ENCODE measurements at places on chromosomes 13 and 19.

DNA sequence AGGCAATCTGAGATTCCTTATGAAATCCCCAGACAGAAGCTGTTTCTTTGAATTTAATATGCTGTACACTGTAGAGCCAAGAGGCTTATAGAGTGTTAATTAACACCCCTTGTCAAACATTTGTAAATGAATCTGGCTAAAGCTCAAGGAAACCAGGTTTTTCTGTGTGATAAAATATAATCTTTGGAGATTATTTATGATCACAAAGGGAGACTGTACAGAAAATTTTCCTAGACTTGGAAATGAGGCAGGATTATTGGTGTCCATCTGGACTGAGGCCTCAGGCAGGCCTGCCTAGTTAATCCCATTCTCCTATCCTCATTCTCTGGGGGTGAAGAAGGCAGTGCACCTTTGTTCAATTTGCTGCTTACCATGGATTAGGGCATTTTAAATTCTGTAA is 17.8 kb downstream of the KL start:
- DNase-seq: no peak

DNA sequence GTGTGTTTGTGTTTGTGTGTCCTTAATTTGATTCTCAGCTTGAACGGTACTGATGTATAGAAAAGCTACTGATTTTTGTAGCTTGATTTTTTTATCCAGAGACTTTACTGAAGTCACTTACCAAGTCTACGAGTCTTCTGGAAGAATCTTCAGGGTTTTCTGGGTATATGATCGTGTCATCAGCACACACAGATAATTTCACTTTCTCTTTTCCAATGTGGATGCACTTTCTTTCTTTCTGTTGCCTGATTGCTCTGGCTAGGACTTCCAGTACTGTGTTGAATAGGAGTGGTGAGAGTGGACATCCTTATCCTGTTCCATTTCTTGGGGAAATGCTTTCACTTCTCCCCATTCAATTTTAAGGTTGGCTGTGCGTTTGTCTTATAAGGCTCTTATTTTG is 7.9 kb upstream of the LILRB1 start:
- no peak for DNase-seq

GRCh38 chr13:37956536-37956935 is 87.0 kb upstream of the TRPC4 start:
- DNase-seq: no peak

- DNase-seq: no peak
Observed at GRCh38 chr19:35449359-35450043, 1.4 kb downstream of the FFAR2 start.

GRCh38 chr13:30551189-30551588 is 66.5 kb upstream of the USPL1 start:
- DNase-seq: no peak

DNA sequence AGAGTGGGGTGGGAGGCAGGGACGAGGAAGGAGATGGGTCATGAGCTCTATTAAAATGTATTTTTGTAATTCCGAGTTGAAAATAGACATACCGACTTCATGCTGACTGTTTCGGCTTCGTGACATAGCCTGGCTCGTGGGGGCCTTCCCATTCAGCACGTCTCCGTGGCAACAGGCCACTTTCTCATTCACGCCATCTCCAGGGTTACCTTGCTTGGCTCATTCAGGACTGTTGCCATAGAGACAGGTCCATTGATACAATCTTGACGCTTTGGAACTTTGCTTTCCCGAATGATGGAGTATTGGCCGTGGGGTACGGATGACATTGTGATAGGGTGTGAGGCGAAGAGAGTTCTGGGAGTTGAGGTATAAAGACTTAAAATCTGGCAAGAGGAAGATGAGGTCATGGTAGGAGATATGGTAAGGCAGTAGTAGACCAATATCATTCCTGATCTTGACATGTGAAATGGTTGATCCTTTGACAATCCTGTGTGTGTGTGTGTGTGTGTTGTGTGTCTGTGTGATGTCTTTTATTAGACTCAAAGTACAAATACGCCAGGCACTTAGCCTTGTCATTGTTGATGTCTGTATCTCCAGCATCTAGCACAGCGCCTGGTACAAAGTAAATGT is 97.3 kb downstream of the CACNA1A start:
- DNase-seq: no peak

DNA sequence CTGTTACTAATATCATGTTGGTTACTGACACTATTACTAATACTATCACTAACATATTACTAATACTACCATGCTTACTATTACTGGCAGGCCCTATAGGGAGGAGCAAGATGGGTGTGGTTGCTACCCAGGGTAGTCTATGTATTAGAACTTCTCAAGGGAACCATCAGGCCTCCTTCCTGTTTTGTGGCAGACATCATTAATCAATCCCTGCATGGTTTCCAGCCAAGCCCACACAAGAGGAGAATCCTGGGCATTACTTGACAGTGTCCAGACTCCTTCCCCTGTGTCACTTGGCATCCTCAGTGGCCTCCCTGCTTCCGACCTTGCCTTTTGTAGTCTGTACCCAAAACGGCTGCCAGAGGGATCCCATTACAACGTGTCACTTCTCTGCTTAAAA is 8.9 kb downstream of the HAS1 start:
- DNase-seq: no peak

GRCh38 chr19:12779162-12779993 is 4.0 kb upstream of the HOOK2 start:
- peak; percentile 77 for DNase-seq

DNA sequence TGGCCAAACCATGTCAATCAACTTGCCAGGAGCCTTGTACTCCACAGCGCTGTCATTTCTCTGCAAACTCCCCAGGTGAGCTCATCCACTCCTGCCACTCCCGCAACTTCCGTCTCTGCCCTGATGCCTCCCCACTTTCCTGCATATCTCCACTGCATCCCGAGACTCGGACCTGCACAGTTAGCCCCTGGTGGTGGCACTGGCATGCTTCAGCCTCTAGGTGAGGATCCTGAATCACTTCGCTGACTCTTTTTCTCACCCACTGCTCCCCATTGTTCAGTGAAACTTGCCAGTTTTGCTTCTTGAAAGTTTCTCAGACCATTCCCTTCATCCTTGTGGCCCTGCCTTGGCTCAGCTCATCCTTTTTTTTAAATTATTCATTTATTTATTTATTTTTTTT is 3.4 kb upstream of the CTU1 start:
- DNase-seq: no peak
